ENCODE measurements at places on chromosomes 7 and 10.

DNA sequence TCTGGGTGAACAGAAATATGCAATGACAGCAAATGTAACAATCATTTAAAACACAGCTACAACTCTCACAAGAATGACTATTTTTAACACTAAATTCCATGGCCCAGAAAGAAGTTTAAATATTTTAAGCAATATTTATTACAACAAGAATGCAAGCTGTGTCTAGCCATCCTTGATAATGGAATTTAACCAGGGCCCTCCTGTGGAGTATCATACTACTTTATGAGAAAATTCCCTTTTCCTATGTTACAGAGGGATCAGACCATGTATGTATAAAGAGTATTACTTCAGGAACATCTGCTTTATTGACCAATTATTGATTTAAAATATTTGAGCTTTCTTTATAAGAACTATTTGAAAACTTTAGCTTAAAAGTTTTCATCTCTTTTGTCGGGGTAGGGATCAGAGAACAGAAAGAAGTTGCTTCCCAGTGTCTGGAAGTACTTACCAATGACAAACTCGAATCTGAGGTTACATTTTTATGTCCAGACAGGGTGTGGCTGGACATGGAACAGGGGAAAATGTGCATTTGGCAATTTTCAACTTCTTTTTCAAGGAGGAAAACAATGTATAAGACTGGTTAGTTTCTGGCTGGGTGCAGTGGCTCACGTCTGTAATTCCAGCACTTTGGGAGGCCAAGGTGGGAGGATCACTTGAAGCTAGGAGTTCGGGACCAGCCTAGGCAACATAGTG is 48.3 kb upstream of the NRBF2 start:
- DNase-seq, result no peak

DNA sequence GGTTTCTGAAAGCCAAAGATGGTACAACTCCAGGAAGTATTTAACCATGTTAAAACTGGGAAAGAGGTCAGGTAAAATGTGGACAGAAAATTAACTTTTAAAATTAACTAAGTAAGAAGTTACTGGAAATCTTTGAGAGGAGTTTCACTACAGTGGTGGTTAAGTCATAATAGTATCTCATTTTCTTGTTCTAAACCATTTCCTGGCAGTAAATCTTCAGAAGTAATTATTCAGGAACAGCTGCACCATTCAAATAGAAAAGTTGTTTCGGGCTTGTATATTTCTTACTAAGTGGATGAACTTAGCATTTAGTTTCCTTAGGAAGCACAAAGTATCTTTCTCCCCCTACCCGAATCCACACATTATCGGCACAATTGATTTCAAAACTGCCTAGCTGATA is 27.1 kb downstream of the COPG2 start:
- no peak for DNase-seq

DNA sequence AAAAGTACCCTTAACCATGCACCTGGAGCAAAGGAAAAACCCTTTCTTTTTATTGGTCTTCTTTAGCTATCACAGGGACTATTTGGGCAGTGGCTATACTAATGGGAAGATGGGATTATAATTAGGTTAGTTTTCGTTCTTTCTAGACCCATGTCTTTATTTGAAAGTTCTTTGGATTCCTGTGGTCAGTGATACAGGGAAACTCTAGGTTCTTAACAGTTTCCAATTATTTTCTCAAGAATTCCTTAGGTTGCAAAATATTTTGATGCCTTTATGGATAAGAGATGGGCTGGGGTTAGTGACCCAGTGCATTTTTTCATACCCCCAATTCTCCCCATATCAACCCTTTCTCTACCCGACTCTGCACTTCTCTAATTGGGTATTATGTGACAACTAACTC is 49.0 kb downstream of the ADD3 start:
- no peak for DNase-seq

- no peak for DNase-seq
Measured at GRCh38 chr7:14805105-14805719, 97.3 kb downstream of the DGKB start.

- peak; percentile 3 for DNase-seq
Measured at GRCh38 chr10:46033602-46034011, 3.2 kb upstream of the NCOA4 start.

GRCh38 chr7:25356534-25357151 is 128.4 kb upstream of the NPVF start:
- no peak for DNase-seq

DNA sequence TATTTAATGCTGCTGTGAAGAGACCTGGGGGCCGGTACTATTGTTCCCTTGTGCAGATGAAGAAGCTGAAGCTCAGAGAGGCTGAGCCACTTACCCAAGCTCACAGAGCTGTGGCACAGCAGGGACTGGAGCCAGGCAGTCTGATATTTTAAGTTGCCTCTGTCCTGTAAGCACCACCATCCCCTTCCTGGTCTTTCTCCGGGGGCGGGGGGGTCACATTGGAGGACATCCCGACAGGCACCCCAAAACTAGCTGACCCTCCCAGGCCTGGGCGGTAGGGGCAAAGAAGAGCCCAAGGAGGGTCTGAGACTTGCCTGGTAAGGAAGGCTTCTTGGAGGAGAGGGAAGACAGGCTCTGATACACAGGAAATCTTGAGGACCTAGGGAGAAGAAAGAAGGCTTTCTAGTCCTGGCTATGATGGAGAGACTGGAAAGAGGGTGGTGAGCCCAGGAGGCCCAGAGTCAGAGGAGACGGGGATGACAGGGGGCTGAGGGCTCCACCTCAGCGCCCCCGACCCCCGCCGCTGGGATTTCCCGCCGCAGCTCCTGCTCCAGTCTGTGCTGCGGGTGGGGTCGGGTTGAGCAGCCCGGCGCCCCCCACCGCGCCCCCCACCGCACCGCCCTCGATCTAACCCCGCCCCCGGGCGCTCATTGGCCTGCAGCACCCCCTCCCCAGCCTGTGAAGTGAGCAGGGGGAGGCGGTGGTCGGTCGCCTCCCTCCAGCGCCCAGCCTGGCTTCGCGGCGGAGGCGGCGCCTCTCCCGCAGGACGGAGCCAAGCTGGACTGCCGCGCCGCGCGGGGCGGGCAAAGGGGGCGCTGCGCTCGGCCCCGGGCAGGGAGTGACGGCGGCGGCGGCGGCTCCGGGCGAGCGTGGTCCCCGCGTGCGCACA is at the start of gene ADCYAP1R1:
TSS of gene ADCYAP1R1 (plus strand) at position 711 of the 889 bp plus-strand sequence. CDS start 10,957 bp downstream, outside the sequence.
- DNase-seq, result no peak

- DNase-seq, result no peak
Measured at GRCh38 chr10:97888641-97889262, 39.1 kb downstream of the GOLGA7B start.

DNA sequence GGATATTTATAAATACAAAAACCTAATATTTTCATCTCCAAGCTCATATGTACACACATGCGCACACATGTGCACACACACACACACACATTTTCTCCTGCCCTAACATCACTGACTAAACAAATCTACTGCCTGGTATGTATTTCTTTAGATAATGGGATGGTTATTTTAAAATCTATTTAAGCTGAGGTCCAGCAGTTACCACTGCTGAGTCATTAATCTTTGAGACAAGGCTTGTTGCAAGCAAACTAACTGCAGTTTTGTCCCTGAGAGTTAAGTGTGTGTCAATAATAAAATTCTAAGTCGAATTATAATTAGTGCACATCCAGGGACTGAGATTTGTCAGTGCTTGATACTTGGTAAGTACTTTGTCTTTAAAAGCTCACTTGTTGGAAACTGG is 135.1 kb downstream of the VPS50 start:
- no peak for DNase-seq
